ENCODE measurements at places on chromosomes 7 and 10.

- DNase-seq = no peak
Measured at GRCh38 chr10:105210546-105210945, 569.5 kb downstream of the SORCS3 start.

- DNase-seq = no peak
Measured at GRCh38 chr10:29026802-29027580, 261.9 kb upstream of the LYZL1 start.

DNA sequence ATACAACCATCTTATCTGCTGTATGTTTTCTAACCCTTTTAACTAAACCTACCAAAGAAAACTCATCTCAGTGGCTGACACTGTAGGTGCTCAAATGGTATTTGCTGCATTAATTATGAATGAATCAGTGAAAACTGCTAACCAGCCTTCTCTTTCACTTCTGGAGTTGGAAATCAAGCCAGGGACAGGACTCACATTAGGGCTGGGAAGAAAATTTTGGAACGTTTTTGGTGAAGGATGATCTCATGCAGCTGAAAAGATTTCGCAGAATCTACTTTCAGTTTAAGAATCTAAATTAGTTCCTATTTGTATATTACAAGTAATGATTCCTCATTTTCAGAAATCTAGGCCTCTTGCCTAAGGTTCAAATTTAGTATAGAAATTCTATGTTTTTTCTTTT lies 12.9 kb downstream of the MTPN start:
- no peak for DNase-seq

DNA sequence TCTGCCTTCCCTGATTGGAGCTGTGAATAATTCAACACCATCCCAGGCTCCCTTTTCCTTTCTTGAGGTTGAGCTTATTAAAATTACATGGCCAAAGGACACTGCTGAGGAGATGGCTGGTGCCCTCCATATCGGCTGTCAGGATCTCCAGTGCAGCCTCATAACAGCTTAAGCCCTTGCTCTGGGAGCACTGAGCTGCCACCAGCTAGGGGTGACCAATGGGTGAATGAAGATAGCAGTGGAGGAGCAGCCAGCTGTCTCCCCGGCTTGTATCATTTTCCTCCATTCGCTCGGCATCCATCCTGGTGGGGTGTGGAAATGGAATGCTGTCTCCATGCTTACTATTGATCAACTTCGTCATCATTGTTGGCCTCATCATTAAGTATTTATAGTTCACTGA lies 154.6 kb downstream of the TMEM178B start:
- DNase-seq = no peak

DNA sequence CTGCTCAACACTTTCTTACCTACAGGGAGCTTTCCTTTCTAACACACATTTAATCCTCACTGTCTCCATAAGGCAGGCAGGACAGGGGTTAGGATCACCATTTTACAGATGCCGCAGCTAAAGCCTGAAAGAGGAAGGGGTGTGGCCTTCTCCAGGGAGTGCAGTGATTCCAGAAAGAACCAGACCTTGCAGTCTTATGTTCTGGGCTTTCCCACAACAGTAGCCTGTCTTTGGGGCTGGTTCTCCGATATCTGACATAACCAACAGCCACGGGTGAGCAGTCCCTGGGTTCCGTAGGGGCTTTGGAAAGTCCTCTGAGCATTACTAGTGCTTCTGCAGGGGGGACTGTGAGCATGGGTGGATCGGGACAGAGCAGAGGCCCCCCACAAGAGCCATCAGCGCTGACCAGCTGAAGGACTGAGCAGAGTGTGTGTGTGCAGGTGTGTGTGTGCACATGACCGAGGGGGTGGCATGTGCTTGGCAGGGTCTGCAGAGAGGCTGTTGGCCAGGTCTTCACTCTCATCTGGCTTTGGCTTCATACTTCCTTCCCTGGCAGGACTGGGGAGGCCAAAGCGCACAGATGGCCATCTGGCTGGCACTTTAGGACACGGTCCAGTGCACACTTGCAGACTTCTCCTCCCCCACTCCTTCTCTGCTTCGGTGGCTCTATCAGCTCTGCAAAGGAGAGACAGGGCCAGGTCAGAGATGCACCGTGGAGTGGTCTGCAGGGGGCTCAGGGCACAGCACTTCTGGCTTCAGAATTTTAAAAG lies 400.3 kb downstream of the RPS24 start:
- no peak for DNase-seq

DNA sequence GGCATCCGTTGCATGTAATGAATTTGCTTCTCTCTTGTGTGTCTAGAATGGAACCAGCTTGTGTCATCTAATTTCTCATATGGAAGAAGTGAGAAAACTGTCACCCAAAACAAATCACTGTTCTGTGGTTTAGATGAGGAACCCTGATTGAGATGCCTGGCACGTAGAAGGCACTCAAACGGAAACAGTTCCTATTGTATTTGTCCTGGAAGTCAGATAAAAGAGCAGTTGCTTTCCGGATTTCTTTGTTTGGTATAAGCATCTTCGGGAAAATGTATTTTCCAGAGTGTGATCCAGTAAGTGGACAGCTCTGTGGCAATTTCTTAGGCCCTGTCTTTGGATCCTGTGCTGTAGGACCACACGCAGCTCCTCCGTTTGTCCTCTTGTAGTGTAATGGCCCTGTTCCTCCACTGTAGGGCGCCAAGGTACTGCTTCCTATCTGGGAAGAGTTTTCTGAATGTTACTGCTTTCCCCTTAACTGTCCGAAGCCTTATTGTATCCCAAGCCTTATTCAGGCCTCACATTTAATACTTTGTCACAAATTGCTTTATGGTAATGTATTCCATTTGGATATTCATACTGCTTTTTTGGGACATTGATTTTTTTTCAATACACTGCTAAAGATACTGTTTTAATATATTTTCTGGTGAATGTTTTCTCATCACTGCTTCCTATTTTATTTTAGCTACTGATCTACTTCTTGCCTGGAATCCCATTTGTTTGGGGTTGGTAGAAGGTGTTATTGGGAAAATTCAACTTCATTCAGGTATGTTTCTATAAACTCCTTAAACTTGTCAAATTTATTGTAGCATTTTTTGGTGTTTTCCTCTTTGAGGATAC lies 24.8 kb downstream of the INPP5F start:
- DNase-seq = peak; percentile 23

- DNase-seq = no peak
Measured at GRCh38 chr10:62812672-62813439, 3.3 kb downstream of the EGR2 start.

DNA sequence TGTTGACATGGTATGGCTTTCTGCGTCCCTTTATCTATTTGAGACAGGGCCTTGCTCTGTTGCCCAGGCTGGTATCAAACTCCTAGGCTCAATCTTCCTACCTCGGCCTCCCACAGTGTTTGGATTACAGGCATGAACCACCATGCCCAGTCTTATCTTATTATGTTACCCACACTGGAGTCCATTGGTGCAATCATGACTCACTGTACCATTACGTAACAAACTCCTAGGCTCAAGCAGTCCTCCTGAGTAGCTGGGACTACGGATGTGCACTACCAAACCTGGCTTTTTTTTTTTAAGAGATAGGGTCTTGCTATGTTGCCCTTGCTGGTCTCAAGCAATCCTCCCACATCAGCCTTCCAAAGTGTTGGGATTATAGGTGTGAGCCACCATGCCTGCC lies 66.7 kb downstream of the CCDC3 start:
- DNase-seq = no peak

DNA sequence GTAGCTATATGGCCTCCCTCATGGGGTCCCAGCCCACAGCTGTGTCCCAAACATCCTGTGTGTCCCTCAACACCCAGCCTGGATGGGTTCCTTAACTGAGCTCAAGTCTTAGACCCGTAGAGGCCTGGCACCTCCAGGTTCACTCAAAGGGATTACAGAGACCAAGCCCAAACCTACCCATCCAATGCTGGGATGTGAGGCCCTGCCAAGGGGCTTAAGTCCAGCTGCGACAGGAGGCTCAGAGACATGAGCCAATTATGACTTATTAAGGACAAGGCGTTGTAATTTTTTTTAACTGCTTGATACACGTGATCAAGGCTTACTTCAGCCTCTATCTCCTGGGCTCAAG lies 105.6 kb upstream of the RET start:
- DNase-seq = no peak

DNA sequence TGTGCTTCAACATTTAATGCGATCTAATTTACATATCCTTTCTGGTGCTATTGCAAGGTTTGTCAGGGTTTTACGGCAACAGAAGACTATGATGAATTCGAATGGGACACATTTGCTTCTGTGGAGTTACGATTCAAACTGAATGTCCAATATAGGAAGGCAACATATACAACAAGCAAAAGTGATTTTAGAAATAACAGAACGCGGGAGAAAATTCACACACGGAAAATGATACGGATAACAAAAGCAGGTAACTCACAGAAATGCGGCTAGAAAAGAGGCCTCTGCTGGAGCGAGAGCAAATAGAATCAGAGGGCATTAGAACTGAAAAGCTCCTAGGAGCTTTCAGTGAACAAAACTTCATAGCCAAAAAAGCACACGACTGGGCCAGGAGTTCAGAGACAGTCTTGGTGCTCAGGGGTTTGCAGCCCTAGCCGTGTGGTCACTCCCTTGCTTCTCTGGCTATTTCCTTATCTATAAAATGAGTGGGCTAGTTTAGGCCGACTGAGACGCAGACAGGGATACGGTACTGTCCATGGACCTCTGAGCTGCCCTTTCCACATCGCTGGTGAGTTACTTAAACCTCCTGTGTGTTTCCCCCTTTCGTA lies 557 bp upstream of the TAX1BP1 start:
- DNase-seq = no peak

- no peak for DNase-seq
Measured at GRCh38 chr10:43204042-43204942, 62.6 kb downstream of the RASGEF1A start.

GRCh38 chr7:31122649-31123058 lies 70.5 kb downstream of the ADCYAP1R1 start:
- peak; percentile 12 for DNase-seq

- DNase-seq = no peak
Measured at GRCh38 chr7:83468251-83468739, 180.6 kb downstream of the SEMA3E start.

GRCh38 chr7:27048438-27048837 lies 47.4 kb downstream of the HOXA1 start:
- no peak for DNase-seq

DNA sequence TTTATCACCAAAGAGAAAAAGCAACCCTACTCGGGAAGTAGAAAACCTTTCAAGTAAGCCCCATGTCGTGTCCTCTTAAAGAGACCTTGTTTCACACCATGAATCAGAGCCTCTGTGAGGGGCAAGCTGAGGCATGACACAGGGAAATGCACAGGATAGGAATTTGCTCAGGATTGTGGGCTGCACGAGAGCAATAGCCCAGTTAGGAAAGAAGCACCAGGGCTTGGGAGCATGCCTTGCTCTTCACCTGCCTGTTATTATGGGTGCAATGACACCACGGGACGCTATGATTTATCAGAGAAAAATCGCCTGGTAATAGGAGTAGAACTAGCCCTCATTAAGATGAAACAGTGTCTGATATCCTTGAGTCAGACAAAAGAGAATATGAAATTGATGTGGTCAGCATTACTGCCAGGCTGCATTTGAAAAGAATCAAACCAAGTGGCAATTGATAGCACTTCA lies 562.9 kb upstream of the NRP1 start:
- DNase-seq = no peak

GRCh38 chr10:133405844-133406527 lies 12.0 kb downstream of the MTG1 start:
- no peak for DNase-seq

- DNase-seq = no peak
Measured at GRCh38 chr7:32299133-32299702, 191.0 kb downstream of the LSM5 start.

Measured in stimulated activated CD8-positive, alpha-beta memory T cell treated with anti-CD3 and anti-CD28 coated beads, Interleukin-15, amount 100 ng/mL, for 48 hours (primary cell).